Spinal cord (tissue), 10 donors: ENCODE measurements at places on chromosomes 3 and 15. TPM values are rescaled to one million over a fixed set of nuclear protein-coding genes. Genes with fewer than 3 reads are reported as not detected.

Gene ECE2
- 3.6 TPM for total RNA-seq

DNA sequence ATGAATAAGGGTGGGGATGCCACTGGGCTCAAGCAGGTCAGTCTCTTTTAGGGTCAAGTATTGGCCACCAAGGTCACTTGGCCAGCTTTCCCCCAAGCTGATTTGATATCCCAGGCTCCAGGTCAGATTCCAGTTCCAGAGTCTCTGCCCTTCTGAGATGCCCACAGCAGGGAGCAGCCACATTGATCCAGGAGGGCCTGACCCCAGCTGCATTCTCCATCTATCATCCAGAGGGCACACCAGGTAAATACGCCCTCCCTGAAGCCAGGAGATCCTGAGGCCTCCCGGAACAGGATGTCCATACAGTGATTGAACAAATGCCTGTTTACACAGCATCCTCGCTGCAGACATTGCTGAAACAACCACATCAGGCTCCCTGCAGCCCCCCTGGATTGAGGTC lies 264.6 kb upstream of the TLE3 start:
- no peak overlapping the region for H3K4me3 ChIP-seq
- no peaks in the 10 kb centered on the region for H3K36me3 ChIP-seq
- H3K27me3 ChIP-seq, result no peaks in the 10 kb centered on the region

Gene RARRES1
- 10.2 TPM for total RNA-seq

DNA sequence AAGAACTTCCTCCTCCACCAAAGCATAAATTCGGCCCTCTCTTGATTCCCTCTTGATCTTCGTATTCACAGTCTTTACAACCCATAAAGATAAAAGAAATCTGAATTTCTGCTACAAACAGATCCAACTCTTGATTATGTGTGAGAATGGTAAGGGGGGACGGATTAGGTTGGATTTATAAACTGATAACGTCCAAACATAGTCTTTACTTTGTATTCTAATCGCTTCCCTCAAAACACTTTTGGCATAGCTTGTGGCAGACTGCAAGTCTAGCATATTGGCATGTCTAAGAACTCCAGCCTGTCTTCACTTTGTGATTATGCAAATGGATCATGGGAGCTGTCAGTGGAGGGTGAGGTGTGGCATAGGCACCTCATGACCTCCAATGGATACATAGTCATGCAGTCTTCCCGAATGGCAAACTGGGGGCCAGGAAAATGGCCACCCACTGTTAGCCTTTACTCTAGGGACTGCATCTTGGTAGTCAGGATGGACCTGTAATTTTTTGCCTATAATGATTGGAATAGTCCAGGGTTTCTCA lies 24.3 kb upstream of the GPR171 start:
- DNase-seq, result no peak
- H3K27ac ChIP-seq, result no peak overlapping the region
- no peak overlapping the region for H3K4me3 ChIP-seq
- H3K36me3 ChIP-seq, result no peaks in the 10 kb centered on the region
- peaks cover 3% of the 10 kb centered on the region for H3K4me1 ChIP-seq
- no peaks in the 10 kb centered on the region for H3K27me3 ChIP-seq

DNA sequence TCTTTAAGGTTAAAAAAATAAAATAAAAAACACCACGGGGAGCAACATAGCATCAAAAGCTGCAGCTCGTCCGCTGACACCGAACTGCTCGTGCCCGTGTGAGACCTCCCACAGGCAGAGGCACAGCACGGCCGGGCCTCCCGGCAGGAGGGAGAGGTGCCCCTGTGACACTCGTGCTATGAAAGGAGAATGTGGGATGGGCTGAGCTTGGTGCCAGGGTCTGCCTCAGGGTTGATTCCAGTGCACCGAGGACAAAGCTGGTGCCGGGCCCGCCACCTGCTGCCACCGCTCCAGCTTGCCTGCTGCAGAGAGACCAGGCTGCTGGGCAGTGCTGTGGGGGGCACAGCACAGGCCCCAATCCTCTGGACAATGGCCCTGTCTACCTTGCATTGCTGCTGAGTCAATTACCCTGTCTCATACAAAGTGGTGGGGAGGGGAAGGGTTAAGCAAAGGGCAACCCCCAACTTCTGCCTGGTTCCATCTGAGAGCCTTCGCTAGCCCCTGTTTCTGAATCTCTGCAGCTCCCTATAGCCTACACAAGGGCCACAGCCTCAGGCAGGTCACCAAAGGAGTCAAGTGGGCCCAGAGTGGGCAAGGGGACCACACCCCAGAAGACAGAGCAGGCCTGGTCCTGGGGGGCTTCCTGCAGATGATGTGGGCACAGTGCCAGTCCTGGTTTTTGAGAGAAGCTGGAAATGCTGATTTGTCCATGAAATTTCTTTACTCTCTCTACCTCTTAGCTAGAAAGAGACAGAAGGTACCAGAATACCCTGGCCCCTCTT lies 74.0 kb upstream of the SNRPA1 start:
- no peak overlapping the region for H3K27ac ChIP-seq
- peaks cover 40% of the 10 kb centered on the region for H3K4me1 ChIP-seq
- H3K27me3 ChIP-seq, result peaks cover 3% of the 10 kb centered on the region
- H3K36me3 ChIP-seq, result peaks cover 7% of the 10 kb centered on the region
- no peak overlapping the region for H3K4me3 ChIP-seq

GRCh38 chr3:8749316-8749715 lies 15.7 kb downstream of the CAV3 start:
- H3K4me3 ChIP-seq, result no peak overlapping the region
- no peaks in the 10 kb centered on the region for H3K27me3 ChIP-seq
- H3K4me1 ChIP-seq, result peaks cover 4% of the 10 kb centered on the region
- no peak for DNase-seq

DNA sequence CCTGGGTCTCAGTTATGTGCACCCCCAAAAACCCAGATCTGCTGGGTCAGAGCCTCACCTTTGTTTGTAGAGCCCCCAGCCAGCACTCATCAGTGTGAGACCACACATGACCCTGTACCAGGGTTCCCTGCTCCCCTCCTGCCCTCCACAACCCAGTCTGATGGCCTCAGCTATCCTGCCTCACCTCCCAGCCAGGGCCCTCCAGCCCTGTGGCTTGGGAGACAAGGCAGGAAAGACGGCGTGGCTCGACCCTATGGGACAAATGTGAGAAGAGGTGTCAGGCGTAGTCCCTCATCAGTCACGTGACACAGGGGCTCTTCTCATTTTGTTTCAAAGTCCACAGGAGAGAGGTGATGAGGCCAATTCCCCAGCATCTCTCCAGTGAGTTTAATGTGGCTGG lies 28.3 kb upstream of the PRR23E start:
- H3K4me1 ChIP-seq, result peaks cover 10% of the 10 kb centered on the region
- no peak overlapping the region for H3K4me3 ChIP-seq
- no peak for DNase-seq

- peaks cover 11% of the 10 kb centered on the region for H3K4me1 ChIP-seq
- no peak overlapping the region for H3K27ac ChIP-seq
- no peaks in the 10 kb centered on the region for H3K27me3 ChIP-seq
- H3K36me3 ChIP-seq, result no peaks in the 10 kb centered on the region
Measured at GRCh38 chr3:55647670-55648069, 160.6 kb upstream of the WNT5A start.

DNA sequence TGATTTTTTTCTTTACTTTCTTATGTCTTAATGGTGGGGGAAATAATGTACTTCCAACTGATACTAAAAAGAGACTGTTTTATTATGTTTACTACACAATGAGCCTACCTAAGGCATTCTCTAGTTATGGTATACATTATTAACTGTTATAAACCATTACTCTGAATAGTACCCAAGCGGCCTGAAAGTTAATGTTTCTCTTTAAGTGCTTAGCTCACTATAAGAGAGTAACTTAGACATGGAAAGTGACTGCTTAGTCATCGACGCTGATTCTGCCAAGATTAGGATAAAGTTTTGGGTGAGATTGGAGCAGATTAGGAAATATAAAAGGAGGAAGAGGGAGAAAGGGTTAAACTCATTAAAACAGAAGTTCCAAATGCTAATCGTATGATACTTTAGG lies 365.0 kb downstream of the NLGN1 start:
- no peaks in the 10 kb centered on the region for H3K27me3 ChIP-seq
- DNase-seq, result no peak
- no peaks in the 10 kb centered on the region for H3K36me3 ChIP-seq
- no peak overlapping the region for H3K27ac ChIP-seq

Gene DALRD3
- 51.3 TPM for total RNA-seq

Gene SPINK8
- 1.0 TPM for total RNA-seq

Gene WDR5B
- 6.2 TPM for total RNA-seq

Gene NMNAT3
- total RNA-seq, result 8.0 TPM

GRCh38 chr3:73716418-73716817 lies 91.7 kb upstream of the PDZRN3 start:
- no peak for DNase-seq
- H3K27ac ChIP-seq, result no peak overlapping the region
- no peak overlapping the region for H3K4me3 ChIP-seq
- H3K27me3 ChIP-seq, result no peaks in the 10 kb centered on the region
- peaks cover 2% of the 10 kb centered on the region for H3K4me1 ChIP-seq
- H3K36me3 ChIP-seq, result no peaks in the 10 kb centered on the region

DNA sequence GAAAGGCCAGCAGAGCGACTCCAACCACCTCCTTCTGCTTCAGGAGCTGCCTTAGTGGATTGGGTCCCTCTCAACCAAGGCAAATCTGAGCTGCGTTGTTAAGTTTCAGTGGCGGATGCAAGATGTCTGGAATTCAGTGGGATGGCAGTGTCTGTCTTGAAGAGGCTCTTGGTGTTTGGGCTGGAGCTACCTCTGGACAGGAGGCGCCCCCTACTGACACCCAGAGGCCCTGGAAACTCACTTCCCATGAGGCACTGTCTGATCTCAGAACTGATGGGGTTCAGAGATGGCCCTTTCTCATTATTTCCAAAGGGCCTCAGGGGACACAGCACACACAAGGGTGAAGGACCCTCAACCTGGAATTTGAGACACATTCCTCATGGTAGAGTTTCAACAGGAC lies 6.0 kb upstream of the SLC28A1 start:
- no peaks in the 10 kb centered on the region for H3K27me3 ChIP-seq
- H3K4me1 ChIP-seq, result peaks cover 27% of the 10 kb centered on the region
- DNase-seq, result no peak
- no peak overlapping the region for H3K27ac ChIP-seq
- H3K4me3 ChIP-seq, result no peak overlapping the region
- H3K36me3 ChIP-seq, result no peaks in the 10 kb centered on the region

Gene UNC13C
- total RNA-seq, result 13.2 TPM

- no peak overlapping the region for H3K4me3 ChIP-seq
- H3K27ac ChIP-seq, result no peak overlapping the region
- no peaks in the 10 kb centered on the region for H3K27me3 ChIP-seq
Measured at GRCh38 chr15:34085746-34086145, 15.9 kb downstream of the EMC7 start.

- no peak overlapping the region for H3K27ac ChIP-seq
- no peak overlapping the region for H3K4me3 ChIP-seq
- DNase-seq, result no peak
- H3K27me3 ChIP-seq, result no peaks in the 10 kb centered on the region
- no peaks in the 10 kb centered on the region for H3K36me3 ChIP-seq
Measured at GRCh38 chr3:168002786-168003368, 92.8 kb downstream of the GOLIM4 start.
